Smooth muscle cell of trachea (primary cell): ENCODE measurements at places on chromosomes 1 and 21. TPM values are rescaled to one million over a fixed set of nuclear protein-coding genes. Genes with fewer than 3 reads are reported as not detected.

Gene NUP210L
- 0.15 and 0.17 TPM in 2 replicates for total RNA-seq

Gene SDHB
- total RNA-seq, result 97.8 and 146 TPM in 2 replicates

Gene TSACC
- 0.33 TPM in 1 of 2 replicates, not detected in the other for total RNA-seq

Gene VANGL2
- under 0.01 TPM in 1 of 2 replicates, not detected in the other for total RNA-seq

Gene CDC42BPA
- 47.8 and 53.4 TPM in 2 replicates for total RNA-seq

Gene TPTE
- total RNA-seq, result not detected in 2 replicates

Gene DCST1
- total RNA-seq, result not detected in 2 replicates

Gene KRTAP25-1
- not detected in 2 replicates for total RNA-seq

Gene ZFP69
- total RNA-seq, result 3.6 and 3.9 TPM in 2 replicates

Gene NUCKS1
- 67.0 and 140 TPM in 2 replicates for total RNA-seq

Gene SMCP
- not detected in 2 replicates for total RNA-seq

Gene STK40
- 15.6 and 16.7 TPM in 2 replicates for total RNA-seq

Gene POLR3GL
- total RNA-seq, result 17.7 and 19.2 TPM in 2 replicates

Gene SLC2A1
- total RNA-seq, result 50.8 and 114 TPM in 2 replicates

Gene SPATA21
- 0.17 TPM in 1 of 2 replicates, not detected in the other for total RNA-seq

Gene ITLN2
- not detected in 2 replicates for total RNA-seq

Gene WNT9A
- 1.7 and 3.5 TPM in 2 replicates for total RNA-seq

Gene TMEM82
- not detected in 2 replicates for total RNA-seq

Gene GNAT2
- 0.17 and 0.29 TPM in 2 replicates for total RNA-seq

Gene KPNA6
- total RNA-seq, result 39.9 and 47.5 TPM in 2 replicates

Gene NHLH2
- not detected in 2 replicates for total RNA-seq

Gene AMY1B
- total RNA-seq, result not detected in 2 replicates

Gene DMAP1
- 24.6 and 27.9 TPM in 2 replicates for total RNA-seq

Gene AQP10
- total RNA-seq, result under 0.01 TPM in 1 of 2 replicates, not detected in the other

Gene ASPM
- 2.0 and 60.8 TPM in 2 replicates for total RNA-seq

Gene WLS
- 164 and 195 TPM in 2 replicates for total RNA-seq

Gene CYP4B1
- not detected in 2 replicates for total RNA-seq

Gene FOXD3
- not detected in 2 replicates for total RNA-seq

Gene TMEM222
- total RNA-seq, result 26.2 and 37.4 TPM in 2 replicates

Gene SELE
- 0.17 TPM in 1 of 2 replicates, not detected in the other for total RNA-seq

Gene HAPLN2
- total RNA-seq, result not detected in 2 replicates

Gene PLPP3
- 265 and 554 TPM in 2 replicates for total RNA-seq

Gene ITPKB
- 18.0 and 27.3 TPM in 2 replicates for total RNA-seq

Gene FCRL6
- total RNA-seq, result not detected in 2 replicates

Gene IFNAR1
- 23.9 and 27.5 TPM in 2 replicates for total RNA-seq

Gene GJB3
- total RNA-seq, result not detected in 2 replicates

Gene RIMKLA
- total RNA-seq, result under 0.01 TPM in 1 of 2 replicates, not detected in the other

Gene CELA3A
- not detected in 2 replicates for total RNA-seq

Gene CADM3
- not detected in 2 replicates for total RNA-seq

Gene LIN28A
- not detected in 2 replicates for total RNA-seq

Gene GPR3
- 0.33 TPM in 1 of 2 replicates, not detected in the other for total RNA-seq

Gene REN
- total RNA-seq, result 0.15 TPM in 1 of 2 replicates, not detected in the other

Gene ZNF644
- 36.1 and 50.8 TPM in 2 replicates for total RNA-seq

Gene CFHR1
- total RNA-seq, result 0.50 TPM in 1 of 2 replicates, not detected in the other

Gene ARHGEF11
- 22.4 and 37.4 TPM in 2 replicates for total RNA-seq
